ENCODE measurements at places on chromosomes 7 and 10.

DNA sequence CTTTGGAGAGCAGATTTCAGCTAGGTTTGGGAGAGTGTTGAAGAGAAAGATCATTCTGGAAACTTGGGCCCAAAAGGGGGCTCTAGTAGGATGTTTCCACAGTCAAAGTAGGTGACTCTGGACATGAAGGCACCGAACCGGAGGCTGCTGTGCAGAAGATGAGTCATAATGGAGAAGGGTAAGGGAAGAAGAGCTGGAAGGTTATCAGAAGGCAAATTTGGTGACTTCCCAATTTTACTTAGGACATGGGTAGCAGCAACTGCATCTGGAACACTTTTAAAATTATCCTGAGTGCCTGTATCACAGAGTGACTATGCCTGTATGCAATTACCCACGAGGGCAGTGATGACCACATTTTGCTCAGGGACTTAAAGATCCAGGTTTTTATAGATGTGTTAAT lies 38.8 kb downstream of the PIK3AP1 start:
- DNase-seq: no peak

DNA sequence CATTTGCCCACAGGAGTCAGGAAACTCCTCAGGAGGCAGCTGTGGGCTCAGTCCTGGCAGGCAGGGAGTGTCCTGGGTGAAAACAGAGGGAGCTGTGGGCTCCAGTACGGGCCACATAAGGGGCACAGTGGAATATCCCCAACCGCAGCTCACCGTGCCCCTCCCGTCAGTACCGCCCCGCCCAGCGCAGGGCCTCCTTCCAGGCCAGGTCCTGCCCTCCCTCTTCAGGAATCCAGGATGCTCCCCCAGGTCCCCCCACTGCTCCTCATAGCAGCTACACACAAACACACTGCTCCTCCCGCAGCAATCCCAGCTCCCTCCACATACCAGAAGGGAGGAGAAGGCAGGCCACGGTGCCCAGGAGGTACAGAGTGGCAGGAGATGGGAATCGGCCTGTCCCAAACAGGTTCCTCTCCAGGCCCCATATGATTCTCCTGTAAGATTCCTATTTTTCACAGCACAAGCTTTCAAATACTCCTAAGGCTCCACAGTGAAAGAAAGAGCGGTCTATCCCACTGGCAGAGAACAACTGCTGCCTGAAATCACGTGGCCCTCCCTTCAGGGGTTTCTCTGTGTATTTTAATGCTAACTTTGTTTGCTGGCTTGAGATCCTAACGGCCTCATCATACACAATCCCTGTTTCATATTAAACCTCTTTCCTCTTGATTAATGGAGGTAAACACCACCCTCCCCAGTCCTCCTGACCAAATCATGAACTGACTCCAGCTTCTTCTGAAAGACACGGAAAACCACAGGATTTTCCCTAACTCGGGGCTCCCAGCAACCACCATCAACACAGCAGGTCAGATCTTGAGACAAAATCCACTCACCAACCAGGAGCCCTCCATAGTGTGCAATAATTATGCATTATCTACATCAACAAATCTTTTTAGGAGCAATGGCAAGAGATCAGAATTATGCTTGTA lies 178.7 kb downstream of the TNS3 start:
- DNase-seq: peak; percentile 77

DNA sequence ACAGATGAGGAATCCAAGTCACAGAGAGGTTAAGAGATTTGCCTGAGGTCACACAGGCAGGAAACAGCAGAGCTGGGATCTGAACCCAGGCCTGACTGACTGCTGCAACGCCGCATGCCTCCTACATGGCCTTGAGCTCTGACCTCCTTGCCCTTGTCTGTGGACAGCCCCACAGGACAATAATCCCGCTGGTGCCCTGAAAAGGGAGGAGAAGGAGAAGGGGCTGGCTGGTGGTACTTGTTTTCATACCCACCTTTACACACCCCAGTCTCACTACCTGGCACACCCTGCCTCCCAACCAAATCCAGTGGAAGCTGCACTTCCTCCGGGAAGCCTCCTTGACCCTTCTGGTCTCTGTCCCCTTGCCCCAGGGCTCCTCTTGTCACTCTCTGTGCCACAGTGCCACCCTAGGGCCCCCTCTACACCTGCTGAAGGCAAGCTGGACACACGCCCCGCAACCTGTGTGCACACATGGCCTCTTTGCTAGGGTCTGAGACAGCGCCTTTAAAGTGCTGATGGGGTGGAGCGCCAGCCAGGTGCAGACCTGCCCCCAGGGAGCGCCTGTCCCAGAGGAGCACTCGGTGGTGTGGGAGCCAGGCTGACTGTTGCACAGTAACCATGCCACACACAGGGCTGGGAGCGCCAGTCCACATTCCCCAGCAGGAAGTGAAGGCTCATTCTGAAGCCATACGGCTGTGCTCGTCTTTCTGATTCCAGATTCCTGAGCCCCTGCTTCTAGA lies 38.6 kb downstream of the ZCCHC24 start:
- peak; percentile 16 for DNase-seq

GRCh38 chr10:11175823-11176243 lies 158.2 kb downstream of the CELF2 start:
- DNase-seq: no peak

DNA sequence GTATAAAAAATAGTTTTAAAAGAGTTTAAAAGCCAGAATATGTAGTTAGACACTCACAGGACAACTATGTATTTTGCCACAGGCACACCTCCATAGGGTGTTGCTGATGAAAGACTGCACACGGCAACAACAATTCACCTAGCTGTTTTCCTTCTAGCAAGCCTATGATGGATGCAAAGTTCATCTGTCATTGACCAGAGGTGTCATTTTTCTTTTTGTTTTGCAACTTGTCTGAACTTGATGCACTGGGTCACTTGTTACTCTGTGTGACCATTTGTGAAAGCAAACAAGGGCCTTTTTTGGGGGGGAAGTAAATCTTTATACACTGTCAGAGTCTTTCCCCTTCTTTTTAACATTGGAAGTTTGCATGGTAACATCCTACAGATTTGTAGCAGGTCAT lies 258.0 kb upstream of the SEMA3A start:
- DNase-seq: no peak

DNA sequence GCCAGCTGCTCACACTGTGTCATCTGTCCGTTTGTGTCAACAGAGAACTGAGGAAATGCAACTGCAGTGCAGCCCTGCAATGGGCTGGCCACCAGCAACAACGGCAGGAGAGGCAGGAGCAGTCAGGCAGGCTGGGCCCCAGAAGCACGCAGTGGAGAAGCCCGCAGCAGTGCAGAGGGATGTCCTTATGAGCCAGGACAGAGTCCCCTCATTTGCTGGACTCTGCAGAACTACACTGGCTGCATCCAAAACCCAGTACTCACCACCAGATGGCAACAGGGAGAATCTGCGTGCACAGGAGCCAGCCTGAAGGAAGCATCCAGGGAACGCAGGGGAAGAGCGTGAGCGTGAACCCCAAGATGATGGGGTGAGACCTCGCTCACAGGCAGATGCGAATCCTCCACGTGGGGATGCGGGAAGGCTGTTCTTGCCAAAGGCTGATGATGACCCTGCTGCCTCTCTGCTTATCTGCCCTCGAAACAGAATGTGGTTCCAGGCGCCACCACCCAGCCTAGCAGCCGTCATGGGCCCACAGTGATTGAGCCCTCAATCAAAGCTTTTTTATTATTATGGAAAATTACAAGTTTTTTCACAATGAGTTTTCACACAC lies 232.1 kb downstream of the PTPRN2 start:
- no peak for DNase-seq

GRCh38 chr10:98150544-98150943 lies 16.1 kb downstream of the R3HCC1L start:
- DNase-seq: no peak

- DNase-seq: no peak
These were observed 40.8 kb downstream of the TAS2R41 start for GRCh38 chr7:143518521-143518920.

DNA sequence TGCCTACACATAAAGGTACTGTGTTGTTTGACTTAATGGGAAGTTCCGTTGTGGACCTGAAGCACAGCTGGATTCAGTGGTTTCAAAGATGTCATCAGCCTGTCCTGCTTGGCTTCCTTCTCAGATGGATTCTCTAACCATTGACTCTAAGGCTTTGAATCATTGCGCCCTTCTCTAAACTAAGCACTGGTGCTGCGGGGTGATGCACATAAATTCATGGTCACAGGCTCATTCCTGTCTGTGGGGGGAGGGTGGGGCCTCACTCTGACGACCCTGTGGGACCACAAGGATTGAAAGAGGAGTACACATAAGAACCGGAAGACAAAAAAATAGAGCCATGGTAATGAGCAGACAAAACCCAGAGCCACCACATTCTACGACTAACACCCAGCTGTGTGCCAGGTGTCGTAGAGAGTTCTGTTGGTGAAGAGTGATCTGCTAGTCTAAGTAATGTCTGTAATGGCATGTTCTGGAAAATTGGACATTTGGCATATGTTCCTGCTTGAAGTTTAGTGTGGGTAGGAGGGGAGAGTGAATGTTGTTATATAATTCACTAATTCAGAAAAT lies 97.3 kb upstream of the YAE1 start:
- DNase-seq: no peak

GRCh38 chr10:19826712-19827111 lies 10.5 kb downstream of the PLXDC2 start:
- DNase-seq: no peak

DNA sequence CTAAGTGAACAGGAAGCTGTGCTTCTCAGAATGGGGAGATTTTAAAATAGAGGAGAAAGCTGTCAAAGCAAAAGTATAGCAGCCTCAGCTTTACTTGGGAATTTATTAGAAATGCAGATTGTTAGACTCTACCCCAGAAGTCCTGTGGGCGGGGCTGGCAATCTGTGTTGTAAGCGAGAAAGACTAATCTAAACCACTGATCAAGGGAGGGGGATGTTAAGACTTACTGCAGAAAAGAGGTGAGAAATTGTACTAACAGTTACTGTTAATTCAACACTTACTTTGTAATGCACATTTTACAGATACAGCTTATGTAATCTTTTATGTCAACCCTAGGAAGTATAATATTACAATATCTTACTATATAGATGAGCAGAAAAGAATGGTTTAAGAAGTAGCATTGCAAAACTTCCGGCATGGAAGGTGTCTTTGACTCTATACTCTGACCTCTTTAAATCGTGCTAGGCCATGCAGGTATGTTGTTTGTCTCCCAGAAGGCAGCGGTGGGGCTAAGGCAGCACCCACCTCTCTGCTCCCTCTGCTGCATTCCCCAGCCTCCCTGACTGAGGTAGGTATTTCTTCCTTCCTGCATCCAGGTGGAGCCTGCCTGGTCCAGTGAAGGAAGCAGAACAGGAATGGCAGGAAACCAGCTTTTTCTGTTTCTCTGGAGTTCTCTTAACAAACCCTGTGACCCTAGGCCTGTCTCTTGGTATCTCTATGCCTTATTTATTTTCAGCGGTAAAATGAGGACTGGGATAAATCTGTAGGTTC lies 462.2 kb downstream of the AUTS2 start:
- no peak for DNase-seq

DNA sequence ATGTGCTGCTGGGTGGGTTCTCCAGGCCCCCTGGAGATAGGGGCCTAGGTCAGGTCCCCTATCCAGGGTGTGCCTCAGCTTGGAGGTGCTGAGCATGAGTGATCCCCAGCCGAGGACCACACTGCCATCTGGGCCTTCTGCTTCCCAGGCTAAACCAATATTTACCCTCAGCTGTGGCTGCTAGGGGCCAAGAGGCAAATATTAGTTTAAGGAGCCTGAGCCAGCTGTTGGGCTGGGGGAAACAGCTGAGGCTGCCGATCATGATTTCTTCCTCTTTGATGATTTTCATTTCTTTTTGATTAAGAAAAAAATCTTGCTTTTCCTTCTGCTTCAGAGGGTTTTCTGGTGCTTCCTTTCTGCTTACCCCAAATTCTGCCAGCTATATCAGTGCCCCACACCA lies 83.4 kb downstream of the NEURL1 start:
- DNase-seq: no peak

DNA sequence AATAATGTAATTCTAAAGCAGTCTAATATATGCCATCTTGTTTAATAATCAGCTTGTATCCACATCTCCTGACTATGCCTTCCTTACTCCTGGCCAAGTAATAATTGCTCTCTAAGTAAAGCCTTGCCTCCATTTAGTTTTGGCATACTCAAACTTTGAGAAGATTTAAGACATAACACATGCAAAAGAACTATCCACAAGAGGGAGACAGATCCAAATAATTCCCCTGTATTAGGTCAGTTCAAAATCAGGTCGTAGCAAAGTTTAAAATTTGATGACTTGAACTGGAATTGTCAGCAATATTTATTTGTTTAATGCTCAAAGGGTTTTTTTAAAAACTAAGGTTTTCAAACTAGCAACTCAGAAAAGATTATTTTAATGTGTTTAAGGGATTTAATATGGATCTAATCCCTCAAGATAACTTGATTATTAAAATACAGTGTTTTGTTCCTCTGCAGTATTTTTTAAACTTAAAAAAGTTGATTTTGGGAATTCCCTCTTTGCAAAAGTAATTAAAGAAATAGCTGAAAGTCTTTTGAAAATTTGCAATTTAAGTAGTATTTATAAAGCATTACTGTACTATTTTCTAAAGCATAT lies 95.3 kb downstream of the HDAC9 start:
- DNase-seq: no peak

GRCh38 chr10:103648251-103648635 lies 154.7 kb downstream of the NEURL1 start:
- DNase-seq: no peak

- DNase-seq: no peak
These were observed 48.1 kb downstream of the MYO3A start for GRCh38 chr10:25982107-25982506.

- DNase-seq: no peak
These were observed 343.5 kb upstream of the FOXK1 start for GRCh38 chr7:4338556-4338955.

DNA sequence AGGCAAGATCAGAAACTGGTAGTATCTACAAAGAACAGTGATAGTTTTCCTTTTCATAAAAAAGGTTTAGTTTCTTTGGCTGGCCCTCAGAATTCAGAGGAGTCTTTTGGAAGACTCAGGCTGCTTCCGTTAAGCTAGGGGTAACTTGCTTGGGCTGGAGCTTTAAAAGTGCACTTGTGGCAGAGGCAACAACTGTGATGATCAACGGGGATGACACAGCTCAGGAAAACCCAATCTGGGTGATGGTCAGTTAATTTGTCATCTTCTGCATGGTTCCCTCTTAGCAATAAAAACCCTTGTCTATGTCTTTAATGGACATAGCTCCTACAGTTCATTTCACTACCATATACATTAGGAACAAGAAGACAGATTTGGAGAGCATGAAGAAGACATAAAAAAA lies 46.7 kb downstream of the SGMS1 start:
- DNase-seq: no peak

DNA sequence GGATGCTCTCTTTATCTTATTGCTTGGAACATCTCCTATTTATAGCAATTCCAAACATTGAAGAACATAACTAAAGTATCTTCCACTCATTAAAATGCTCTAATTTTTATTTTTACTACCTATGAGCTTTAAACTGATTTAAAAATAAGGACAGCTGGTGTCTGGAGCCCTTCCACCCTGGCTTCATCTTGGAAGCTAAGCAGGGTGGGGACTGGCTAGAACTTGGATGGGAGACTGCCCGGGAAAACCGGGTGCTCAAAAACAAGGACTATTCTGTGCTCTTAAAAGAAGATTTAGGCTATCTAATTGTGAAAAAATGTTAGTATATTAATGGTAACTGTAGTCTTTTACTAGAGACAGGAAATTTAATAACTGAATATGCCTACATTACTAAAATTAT lies 69.2 kb downstream of the ARMC3 start:
- DNase-seq: no peak

GRCh38 chr10:63462442-63462841 lies 3.3 kb downstream of the JMJD1C start:
- no peak for DNase-seq

GRCh38 chr10:26227786-26228185 lies 11.2 kb downstream of the GAD2 start:
- DNase-seq: no peak
